ENCODE measurements at places on chromosomes 11 and 22.
A peak's percentile ranks its signal among the peaks of the same experiment; 100 is the strongest.

DNA sequence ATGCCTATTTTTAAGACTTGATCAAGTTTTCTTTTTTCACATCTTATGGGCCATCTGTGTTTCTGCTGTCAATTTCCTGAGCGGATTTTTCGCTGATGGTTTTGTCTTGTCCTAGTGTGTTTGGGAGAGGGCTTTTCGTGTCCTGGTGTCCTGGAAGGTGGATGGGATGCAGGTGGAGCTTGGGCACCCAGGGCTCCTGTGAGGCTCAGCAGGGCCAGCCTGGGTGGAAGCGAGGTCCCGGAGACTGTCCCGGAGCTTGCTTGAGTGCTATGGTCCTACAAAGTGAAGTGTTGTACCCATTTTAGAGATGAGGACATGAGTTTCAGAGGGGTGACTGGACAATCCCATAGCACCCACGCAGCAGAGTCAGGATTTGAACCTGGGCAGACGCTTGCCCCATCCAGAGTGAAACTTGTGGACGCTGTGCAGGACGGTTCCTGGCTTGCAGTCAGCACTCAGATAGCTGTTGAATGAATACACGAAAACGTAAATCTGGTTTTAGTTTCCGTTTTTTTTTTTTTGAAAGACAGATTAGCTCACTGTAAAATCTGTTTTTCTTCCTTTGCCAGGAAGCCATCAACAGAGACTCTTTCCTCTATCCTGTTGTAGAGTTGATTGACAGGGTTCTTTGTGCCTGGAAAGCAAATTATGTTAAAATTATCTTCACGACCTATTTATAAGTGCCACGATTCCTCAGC, 64.1 kb downstream of the TBC1D22A start:
- no peak for DNase-seq

DNA sequence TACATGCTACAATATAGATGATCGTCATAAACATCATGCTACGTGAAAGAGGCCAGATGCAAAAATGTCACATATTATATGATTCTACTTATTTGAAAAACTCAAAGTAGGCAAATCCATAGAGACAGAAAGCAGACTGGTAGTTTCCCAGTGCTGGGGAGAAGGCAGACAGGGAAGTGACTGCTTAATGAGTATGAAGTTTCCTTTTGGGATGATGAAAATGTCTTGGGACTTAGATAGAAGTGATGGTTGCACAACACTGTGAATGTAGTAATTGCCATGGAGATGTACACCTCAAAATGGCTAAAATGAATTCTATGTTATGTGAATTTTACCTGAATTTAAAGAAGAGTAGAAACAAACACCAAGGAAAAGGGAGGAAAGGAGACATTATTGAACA, 45.2 kb upstream of the EHF start:
- DNase-seq, result no peak

GRCh38 chr22:50477923-50478322, 3.1 kb upstream of the SBF1 start:
- DNase-seq, result no peak

DNA sequence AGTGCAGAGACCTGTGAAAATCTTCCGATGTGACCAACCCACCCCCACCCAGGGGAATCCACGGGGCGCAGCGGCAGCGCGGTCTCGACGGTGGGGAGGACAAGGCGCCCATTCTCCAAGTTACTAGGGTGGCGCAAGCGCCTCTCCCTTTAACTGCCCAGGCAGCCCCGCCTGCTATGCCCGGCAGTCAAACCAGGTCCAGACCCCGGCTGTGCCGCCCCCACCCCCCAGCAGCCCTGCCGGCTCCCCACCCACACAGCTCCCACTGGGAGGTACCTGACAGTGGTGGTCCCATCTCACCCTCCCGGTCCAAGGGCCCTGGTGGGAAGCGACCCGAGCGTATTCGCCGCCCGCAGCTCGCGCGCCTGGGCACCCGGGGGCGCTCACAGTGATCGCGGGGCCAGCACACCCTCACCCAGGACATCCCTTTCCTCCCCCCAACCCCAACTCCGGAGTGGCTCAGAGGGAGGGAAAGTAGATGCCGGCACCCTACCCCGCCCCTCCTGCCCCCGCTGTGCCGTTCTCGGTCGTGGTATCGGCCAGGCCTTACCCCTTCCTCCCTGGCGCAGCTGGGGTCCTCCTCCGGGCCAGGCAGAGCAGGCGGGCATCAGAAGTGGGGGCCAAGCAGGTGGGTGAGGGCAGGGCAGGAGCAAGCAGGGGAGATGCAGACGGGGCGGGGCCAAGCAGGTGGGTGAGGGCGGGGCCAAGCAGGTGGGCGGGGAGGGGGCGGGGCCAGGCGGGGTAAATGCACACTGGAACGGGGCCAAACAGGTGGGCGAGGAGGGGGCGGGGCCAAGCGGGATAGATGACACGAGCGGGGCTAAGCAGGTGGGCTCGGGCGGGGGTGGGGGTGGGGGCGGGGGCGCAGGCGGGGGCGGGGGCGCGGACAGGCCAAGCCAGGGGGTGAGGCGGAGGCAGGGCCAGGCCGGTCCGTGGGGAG, at the start of gene TRPM5:
TRPM5 (minus strand) TSS at position 634 of the 940 bp plus-strand sequence. CDS start 21,478 bp downstream, outside the sequence.
- DNase-seq, result peak; percentile 90

GRCh38 chr11:65440831-65441499, 18.4 kb downstream of the NEAT1 start:
- DNase-seq, result no peak

DNA sequence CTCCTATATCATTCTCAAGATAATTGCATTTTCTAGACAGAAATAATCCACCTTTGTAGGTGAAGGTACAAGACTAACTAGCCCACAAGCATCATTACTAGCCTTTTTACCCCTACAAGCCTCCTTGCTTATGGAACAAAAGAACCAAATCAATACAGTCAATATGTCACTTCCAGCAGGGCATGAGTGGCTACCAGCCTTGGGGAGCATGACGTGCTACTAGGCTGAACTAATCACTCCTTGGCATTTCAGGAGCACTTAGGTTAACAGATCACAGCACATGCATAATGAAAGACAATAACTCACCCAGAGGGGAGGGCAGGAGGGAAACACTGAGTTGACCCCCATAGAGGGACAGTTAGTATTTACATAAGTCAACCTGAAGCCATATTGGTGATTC, 2.7 kb downstream of the DRD2 start:
- no peak for DNase-seq

- no peak for DNase-seq
Measured at GRCh38 chr11:131618201-131618600, 247.8 kb downstream of the NTM start.

DNA sequence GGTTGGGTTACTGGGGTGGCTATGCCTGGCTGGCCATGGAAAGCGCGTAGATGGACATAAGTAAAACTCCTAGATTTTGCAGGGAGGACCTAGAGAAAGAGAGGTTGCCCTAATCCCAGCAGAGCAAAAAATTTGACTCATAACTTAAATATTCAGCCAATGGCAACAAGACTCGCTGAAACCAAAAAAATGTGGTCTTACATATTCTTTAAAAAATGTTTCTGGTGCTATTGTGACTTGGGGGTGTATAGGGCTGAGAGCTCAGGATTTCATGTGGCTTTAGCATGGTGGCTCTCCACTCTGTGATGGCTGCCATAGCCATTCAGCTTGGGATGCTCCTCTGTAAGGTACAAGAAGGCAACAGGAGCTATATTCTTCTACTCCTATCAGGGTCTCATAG, 27.2 kb upstream of the PDGFD start:
- no peak for DNase-seq

GRCh38 chr11:86463120-86463519, 88.4 kb downstream of the CCDC81 start:
- no peak for DNase-seq

DNA sequence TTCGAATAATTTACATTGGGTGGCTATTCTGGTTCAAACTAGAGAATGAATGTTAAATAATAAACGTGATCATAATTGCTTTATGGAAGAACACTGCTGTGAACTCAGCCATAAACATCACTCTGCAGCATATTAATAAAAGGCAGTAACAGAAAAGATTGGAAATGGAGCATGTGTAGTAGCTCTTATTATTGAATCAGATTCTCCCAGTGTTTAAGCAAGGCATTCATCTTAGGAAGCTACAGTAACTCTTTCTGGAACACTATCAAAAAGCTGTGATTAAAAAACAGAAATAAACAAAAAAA, 34.7 kb downstream of the ELMOD1 start:
- no peak for DNase-seq

GRCh38 chr22:17370026-17370765, 936 bp downstream of the CECR2 start:
- no peak for DNase-seq

DNA sequence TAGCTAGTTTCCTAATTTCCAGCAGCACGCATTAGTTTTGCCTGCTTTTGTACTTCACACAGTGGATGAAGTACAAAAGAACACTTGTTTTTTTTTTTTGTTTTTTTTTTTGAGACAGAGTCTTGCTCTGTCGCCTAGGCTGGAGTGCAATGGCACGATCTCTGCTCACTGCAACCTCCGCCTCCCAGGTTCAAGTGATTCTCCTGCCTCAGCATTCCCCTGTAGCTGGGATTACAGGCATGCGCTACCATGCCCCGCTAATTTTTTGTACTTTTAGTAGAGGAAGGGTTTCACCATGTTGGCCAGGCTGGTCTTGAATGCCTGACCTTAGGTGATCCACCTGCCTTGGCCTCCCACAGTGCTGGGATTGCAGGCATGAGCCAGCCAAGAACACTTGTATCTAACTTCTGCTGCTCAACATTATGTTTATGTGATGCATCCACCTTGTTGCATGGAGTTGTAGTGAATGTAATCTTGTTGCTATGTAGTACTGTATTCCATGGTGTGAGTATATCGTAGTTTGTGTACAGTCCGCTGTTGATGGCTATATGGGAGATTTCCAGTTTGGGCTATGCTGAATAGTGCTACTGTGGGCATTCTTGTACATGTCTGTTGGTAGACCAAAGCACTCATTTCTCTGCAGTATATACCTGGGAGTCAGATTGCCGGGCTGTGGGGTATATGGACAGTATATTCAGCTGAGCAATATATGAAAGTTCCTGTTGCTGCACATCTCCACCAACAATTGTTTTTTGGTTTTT, 17.3 kb downstream of the PACS1 start:
- no peak for DNase-seq

DNA sequence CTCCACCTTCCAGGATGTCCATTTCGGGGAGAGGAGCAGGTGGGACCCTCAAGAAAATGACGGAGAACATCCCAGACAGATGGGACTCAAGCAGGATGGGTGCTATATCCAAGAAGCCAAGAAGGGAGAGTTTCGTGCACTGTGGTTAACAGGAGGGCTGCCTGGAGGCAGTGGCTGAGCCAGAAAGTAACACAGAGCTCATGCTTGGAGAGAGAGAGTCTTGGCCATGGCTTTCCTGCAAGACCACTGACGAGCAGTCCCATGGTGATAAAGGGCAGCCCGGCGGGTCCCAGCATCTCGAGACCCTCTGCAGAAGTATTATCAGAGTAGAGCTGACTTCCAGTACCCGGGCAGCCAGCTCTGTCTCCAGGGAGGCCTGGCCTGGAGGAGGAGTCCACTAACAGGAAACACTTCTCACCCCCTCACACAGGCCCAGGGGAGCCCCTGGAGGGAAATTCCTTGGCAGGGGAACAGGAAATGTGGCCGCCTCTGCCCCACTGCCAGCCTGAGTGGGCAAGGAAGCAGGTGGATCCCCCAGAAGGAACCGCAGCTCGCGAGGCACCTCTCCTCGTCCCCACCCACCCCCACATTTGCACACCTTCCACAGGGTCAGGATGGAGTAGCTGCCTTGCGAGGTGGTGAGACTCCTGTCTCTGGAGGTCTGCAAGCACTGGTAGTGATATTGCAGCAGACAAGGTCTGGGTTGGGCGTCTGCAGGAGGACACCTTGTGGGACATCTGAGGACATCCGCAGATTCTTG, 32.2 kb downstream of the CYTH4 start:
- DNase-seq, result peak; percentile 36

DNA sequence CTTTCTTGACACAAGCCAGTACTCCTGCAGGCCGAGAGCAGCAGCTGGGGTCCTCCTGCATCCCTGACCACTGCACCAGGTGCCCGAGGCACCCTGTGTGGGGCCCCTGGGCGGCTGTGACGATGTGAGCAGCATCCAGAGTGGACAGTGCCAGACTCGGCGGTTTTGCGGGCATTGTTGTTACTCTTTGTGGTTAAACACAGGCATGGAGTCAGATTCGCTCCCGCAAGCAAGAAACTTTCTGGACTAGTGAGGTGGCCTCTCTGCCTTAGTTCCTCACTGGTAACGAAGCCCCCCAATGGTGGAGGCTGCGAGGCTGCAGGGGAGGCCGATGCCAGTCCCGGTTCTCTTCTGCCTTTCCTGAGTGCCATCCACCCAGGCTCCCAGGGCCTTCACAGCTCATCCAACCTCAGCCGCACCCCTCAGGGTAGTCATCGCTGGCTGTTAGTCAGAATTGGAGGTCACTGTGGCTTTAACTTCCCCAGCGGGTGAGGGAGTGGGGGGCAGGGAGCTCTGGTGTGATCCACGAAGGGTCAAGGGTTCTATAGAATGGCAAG, 3.7 kb upstream of the CLDN5 start:
- no peak for DNase-seq

DNA sequence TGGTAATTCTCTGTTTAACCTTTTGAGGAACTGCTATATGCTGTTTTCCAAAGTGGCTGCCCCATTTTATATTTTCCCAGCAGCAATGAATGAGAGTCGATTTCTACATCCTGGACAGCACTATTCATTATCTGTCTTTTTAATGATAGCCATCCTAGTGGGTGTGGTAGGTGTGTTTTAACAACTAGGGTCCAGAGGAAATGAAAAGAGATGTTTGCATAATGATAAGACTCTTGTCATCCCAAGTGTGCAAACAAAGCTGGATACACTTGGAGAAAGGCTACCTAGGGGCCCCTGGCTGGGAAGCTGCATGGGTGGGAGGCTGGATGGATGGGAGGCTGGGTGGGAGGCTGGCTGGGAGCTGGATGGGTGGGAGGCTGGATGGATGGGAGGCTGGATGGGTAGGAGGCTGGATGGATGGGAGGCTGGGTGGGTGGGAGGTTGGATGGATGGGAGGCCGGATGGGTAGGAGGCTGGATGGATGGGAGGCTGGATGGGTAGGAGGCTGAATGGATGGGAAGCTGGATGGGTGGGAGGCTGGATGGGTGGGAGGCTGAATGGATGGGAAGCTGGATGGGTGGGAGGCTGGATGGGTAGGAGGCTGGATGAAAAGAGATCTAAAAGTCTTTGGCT, 158.0 kb downstream of the DSCAML1 start:
- DNase-seq, result no peak

DNA sequence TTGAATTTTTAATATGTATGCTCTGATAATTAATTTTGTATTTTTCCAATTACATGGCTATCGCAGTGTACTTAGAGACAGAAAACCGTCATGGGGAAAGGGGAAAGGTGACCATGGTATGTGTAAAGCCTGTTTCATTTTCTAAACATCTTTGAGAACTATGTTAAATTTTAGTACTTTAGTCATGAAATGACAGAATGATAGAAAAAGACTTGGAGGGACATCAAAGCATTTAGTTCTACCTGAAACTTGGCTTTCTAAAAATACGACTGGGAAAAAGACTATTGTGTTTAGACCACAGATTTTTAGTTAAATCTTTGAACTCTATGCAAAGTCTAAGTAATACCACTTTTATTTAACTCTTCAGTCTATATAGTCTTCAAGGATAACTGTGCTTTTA, 54.1 kb downstream of the MAML2 start:
- DNase-seq, result no peak

All from germinal center (tissue), 1 donor.